ENCODE measurements at places on chromosomes 3 and 15.

DNA sequence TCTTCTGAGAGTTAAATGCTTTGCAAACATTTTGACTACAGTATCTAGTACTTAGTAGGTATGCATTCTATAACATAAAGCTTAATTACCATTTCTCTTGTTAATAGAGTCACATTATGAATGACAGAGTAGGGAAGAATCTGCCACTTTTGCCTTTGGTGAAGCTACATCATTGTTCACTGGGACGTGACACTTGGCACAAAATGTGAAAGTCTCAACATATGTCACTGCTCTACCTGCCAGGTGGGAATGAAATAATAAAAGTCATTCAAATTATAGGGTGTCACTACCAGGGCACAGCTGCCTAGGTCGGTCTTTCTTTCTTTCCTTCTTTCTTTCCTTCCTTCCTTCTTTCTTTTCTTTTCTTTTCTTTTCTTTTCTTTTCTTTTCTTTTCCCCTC lies 17.6 kb downstream of the GPR87 start:
- DNase-seq = no peak

DNA sequence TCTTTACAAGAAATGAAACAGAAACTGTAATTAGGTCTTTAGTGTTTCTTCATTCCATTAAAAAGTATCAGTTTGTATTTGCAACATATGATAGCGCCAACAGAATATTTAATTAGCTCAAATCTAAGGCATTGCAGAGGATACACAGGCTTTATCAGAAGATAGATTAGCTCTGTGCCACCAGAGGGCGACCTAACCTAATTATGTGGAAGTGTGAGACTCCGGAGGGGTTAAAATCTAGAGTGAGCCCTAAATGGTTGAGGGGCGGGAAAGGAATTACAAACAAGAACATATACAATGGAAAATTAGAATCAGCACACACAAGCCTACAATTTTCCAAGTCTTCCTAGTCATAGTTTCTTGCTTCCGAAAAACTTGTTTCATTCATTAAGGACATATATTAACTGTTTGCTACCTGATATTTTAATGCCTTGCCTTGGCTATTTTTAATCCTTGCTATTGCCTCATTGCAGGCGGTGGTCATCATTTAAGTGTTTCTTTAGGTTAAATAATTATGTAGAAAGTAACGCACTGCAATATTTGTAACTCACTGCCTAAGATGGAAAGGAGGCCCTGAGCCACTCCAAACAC lies 18.0 kb upstream of the RYR3 start:
- DNase-seq = no peak

- no peak for DNase-seq
These were observed 14.8 kb downstream of the FYCO1 start for GRCh38 chr3:45980819-45981218.

GRCh38 chr15:63389902-63390670 lies 8.4 kb upstream of the CA12 start:
- DNase-seq = no peak
